Occipital lobe (tissue), 3 donors: ENCODE measurements at places on chromosomes 7 and 10.

DNA sequence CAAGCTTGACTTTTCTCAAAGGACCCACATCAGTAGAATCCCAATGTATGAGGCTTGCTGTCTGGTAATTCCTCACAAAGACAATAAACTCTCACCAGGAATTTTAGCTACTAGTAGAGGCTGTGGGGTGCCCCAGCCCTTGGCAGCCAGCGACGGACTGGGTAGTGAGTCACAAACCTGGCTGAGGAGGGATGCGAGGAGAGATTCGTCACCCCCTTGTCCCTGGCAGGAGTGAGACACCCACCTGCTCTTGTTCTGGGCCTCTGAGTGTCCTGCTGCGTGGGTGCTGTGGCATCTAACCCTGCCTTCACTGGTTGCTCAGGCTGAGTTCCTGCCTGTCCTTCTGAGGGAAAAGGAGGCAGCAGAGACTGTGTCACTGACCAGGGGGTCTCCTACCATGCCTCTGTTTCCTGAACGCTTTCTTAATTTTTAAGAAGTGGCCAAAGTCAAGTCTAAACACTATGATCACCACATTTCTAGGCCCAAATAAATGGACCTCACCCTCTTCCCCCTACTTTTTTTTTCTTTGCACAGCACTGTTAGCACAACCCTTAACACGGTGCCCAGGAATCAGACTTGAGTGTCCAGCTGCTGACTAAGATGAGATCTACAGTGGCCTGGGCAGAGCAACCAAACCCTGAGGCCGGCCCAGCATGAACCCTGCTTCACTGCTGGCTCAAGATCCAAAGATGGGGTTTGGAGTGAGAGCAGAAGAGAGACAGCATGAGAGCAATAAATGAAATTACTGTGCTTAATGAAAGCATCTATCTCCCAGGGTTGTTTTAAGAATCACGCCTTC lies 146.4 kb downstream of the ANLN start:
- no peak for DNase-seq

- no peak for DNase-seq
These were observed 264.3 kb downstream of the TCF7L2 start for GRCh38 chr10:113214331-113214730.

DNA sequence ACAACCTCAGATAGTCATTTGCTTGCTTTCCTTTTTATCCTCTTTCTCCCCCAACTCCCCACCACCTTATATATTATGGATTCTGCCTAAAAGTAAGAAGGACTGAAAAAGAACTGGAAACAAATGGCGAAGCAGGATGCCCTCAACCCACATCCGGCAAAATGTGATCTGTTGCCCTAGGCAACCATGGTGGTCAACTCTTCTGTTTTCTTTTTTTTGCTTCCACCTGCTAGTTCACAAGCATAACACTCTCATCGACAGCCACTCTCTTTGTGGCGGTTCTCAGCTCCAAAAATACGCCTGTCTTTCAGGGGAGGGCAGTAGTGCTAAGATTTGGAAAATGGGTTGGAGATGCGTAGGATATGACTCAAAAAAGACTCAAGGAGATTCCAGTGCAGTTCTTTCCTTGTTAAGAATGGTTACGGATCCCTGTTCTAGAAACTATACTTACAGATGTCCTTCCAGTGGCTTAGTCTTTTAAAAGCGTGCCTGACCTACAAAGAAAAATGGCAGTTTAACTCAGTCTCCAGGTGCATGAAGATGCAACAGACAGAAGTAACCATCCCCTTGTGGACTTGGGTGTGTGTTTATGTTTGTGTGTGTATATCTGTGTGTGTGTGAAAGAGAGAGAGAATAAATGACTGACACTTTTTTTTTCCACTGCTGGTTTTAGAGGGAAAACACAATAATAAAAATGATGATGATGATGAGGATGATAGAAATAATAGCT lies 10.7 kb downstream of the APBB1IP start:
- no peak for DNase-seq

DNA sequence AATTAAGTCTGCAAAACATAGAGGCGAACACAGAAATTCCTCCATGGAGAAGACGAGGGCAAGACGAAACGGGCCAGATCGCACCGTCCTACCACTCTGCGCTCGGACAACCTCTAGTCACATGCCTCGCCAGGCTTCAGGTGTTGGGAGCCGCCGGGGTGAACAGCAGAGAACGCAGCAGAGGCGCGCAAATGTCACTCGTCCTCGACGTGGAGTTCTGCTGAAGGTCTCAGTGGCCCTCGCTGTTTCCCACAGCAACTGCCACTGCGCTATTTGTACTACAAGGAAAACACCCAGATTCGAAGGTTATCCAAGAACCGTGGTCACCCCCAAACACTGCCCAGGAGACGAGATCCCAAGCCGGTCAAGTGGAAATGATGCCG lies 9.2 kb downstream of the CTBP2 start:
- DNase-seq = no peak

DNA sequence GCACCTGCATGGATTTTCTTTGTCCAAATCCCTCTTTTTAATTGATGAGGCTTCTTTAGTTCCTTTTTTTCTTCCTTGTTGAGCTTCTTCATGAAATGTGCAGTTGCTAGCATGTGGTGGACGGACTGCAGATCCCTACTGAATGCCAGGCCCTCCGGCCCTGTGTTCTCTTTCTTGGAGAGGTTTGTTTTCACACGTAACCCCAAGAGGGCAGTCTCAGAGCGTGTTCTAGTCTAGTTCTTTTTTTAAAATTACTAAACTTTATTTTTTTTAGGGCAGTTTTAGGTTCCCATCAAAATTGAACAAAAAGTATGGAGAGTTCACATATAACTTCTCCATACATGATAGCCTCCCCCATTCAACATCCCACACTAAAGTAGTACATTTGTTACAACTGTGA lies 190.0 kb downstream of the CFTR start:
- DNase-seq = no peak
